Right cardiac atrium (tissue), 5 donors: ENCODE measurements at places on chromosomes 3 and 15.

DNA sequence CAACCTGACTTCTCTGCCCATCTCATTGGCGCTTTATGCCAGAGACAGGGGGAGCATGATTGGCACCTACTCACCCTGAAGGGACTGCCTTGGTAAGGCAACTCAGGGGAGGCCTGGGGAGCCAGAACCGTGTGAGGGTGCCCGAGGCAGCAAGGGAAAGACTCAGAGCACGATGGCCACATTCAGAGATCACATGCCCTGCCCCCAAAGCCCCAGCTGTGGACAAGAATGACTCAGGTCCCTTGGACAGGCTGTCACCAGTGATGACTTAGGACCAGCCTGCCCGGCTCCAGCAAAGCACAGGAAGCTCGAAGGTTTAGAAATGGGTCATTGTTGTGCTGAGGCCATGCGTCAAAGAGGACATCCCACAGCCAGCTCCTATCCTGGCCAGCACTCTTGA is 49.1 kb upstream of the LIMD1 start:
- DNase-seq, result peak; percentile 61

DNA sequence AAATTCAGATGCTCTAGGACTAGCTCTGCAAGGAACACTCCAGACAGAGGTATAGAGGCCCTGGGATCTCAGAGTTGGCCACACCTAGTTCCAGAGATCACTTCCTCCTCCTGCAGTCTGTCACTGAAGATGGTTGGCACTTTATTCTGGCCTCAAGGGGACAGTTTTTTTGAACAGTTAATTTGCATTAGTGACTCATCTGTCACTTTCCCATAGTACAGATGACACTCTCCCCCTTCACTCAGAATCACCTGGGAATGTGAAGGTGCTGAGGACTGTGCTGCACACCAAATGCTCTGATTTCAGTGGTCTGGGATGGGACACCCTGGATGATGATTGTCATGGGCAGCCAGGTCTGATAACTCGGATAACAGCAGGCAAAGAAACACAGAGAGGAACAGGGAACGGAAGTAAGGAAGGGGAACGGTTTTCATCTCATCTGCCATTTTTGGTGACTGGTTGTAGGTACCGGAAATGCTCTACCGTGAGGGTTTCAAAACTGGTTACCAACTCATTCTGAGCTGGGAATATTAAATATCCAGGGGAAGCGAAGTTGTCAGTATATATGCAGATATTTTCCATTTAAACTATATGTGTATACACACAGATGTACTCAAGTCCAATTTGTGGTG is 232.5 kb upstream of the ST8SIA2 start:
- no peak for DNase-seq

- no peak for DNase-seq
Observed at GRCh38 chr15:77753939-77754338, 121.2 kb upstream of the LINGO1 start.

DNA sequence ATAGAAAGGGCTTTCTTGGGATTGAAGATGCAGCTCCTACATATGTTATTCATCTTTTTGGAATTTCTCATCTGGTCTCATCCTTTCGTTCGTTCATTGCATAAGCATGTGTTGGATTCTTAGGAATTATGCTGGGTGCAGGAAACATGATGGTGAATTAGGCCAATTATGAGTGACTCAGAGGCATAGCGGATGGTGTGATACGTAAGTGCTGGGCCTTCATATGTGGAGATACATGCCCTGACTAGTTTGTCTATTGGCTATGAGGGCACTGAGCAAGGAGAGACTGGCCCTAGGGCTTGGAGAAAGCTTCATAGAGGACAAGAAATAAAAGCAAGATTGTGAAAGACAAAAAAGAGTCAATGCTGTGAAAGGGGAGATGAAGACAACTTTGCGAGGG is 235.1 kb downstream of the MYRIP start:
- DNase-seq, result no peak

DNA sequence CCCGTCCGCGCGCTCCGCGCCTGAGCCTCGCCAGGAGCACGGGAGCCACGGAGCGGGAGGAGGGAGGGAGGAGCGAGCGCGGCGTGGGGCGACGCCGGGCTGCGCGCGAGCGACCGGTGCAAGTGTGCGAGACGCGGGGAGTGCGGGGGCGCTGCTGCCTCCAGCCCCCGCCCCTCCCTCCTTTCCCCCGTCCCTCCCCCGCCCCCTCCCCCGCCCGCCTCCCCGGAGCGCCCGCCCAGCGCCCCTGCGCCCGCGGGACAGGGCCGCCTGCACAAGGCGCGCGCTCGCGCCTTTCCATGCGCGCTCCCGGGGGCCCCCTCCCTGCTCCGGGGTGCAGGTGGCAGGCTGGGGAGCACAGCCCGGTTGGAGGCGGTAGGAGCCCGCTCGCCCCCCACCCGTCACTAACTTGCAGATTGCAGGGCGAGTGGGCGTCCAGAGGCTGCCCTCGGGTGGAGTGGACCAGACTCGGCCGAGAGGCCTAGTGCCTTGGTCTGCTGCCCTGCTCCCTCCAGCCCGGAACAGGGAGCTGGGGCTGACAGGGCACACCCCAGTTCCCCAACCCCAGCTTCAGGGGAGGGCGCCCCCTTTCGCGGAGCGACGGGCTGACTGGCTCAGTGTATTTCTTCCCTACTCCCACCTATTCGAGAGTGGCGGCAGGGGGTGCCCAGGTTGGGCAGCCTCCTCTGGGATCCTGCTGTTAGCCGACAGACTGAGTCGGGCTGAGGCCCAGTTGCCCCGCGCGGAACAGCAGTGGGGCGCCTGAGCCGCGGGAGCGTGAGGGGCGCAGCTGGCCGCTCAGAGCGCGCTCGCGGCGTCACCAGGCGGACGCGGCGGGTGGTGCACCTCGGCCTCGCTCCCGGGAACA is at the start of gene WNT7A:
Gene WNT7A (minus strand): TSS at position 126 of the 865 bp plus-strand sequence. CDS start 255 bp downstream, outside the sequence.
- no peak for DNase-seq

- DNase-seq, result no peak
Observed at GRCh38 chr3:186044968-186045367, 63.9 kb downstream of the ETV5 start.

DNA sequence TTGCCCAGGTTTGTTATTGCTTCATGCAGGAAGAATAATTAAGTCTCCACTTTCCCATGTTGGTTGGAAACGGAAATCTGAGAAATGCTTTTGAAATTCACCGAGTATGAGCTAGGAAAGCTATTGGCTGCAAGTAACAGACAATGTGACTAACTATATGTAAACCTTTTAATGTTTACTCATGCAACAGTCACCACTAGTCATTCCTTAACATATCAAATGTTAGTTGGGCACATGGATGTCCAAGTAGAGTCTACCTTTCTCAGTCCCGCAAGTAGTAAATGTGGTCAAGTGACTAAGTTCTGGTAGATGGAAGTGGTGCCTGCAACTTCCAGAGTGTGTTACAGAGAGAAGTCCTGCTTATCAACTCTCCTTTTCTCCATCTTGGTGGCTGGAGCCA is 52.5 kb downstream of the KLF15 start:
- DNase-seq, result no peak

DNA sequence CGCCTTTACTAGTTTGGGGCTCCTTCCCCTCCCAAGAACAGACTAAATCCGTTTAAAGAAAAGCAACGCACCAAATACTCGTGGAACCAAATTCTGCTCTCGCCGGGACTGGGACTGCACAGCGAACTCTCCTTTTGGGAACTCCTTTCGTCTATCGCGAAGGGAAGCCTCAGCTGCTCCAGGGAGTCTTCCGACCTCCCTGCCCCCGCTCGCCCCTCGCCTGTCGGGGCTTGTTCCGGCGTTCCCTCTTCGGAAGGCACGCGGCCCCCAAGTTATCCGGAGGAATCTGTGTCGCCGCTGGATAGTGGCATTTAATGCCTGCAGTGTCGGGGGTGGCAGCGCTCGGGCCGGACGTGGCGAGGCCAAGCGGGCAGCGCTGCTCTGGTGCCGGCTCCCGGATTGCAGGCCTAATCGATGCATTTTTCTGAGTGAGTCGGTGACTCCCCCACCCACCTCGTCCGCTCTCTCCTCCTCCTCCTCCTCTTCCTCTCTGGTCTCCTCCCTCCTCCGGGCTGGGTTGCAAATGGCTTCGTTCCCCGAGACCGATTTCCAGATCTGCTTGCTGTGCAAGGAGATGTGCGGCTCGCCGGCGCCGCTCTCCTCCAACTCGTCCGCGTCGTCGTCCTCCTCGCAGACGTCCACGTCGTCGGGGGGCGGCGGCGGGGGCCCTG is at the start of gene TRIM71:
Gene TRIM71 (plus strand): TSS at position 440 of the 671 bp plus-strand sequence. CDS start 84 bp downstream, at position 524.
- DNase-seq, result no peak

GRCh38 chr3:176766862-176767261 is 430.4 kb downstream of the TBL1XR1 start:
- DNase-seq, result no peak

GRCh38 chr3:175748087-175748730 is 889.1 kb downstream of the NAALADL2 start:
- no peak for DNase-seq

- DNase-seq, result no peak
Observed at GRCh38 chr3:34013818-34014570, 215.6 kb downstream of the PDCD6IP start.

DNA sequence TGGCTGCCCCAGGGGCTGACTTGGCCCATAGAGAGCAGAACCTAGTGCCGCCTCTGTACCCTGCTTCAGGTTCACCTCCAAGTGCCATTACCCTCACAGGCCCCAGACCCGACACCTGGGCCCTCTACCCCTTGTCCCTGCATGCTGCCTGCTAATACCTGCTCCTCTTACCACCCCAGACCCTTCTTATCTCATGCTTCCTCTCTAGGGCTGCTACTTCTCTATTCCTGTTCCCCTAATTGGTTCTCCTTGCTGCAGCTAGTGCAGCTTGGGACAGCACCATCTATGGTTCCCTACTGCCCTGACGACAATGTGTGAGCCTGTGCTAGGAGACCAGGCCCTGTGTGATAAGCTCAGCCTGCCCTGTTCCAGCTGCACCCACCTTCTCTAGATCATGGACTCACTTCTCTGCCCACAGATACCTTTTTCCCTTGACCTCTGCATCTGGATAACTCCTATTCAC is 15.3 kb downstream of the HDAC11 start:
- DNase-seq, result no peak

DNA sequence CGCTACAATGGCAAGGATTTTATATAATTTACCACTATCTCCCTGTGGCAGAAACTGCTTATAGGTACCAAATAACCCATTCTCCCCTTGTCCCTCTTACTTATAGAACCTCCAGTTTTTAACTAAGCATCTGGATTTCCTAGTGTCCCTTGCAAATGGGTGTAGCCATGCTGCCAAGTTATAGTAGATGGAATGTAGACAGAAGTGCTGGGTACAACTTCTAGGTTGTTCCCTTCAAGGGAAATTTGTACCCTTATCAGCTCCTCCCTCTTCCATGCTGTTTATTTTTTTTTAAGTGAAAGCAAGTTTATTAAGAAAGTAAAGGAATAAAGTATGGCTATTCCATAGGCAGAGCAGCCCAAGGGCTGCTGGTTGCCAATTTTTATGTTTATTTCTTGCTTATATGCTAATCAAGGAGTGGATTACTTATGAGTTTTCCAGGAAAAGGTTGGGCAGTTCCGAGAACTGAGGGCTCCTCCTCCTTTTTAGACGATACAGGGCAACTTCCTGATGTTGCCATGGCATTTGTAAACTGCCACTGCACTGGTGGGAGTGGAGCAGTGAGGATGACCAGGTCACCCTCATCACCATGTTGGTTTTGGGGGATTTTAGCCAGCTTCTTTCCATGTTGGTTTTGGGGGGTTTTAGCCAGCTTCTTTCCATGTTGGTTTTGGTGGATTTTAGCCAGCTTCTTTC is 40.1 kb upstream of the TM4SF19 start:
- DNase-seq, result no peak

DNA sequence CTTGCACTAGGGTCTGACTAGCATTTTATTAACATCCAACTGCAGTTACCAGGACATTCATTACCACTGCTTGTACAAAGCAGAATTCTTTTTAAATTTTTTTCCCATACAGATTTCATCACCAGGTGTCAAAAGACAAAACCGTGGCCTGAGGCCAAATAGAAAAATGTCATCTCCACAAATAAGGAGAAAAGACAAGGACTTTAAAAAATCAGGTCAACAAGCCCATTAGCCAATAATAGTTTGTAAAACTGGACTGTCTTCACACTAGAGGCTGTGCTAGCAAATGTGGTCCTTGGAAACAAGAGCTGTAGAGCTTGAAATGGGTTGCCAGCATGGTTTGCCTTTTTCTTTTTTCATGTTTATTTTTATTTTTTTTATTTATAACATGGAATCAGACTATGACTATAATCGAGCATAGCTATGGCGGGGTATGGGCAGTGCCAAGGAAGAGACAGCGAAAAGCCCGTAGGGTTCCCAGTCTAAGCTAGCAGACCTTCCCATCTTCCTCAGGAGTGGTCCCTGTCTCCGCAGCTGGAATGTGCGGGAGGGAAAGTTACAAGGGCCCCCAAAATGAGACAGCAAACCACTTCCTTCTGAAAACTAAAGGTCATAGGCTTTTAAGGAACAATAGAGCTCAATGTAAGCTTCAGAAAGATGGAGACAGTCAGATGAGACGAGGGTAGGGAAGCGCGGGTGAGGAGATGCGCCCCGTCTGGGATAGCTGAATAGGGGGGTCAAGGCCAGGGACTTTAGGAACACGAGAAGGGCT is 1.5 kb downstream of the PTPN9 start:
- DNase-seq, result no peak

- no peak for DNase-seq
Observed at GRCh38 chr15:22831473-22831872, 7.0 kb upstream of the NIPA2 start.

- no peak for DNase-seq
Observed at GRCh38 chr3:171184372-171184771, 157.9 kb upstream of the SLC2A2 start.

- no peak for DNase-seq
Observed at GRCh38 chr3:64555351-64555750, 132.4 kb downstream of the ADAMTS9 start.

GRCh38 chr3:71478568-71478967 is 105.0 kb downstream of the FOXP1 start:
- DNase-seq, result no peak

- DNase-seq, result no peak
Observed at GRCh38 chr15:90760661-90761232, 43.6 kb downstream of the BLM start.

DNA sequence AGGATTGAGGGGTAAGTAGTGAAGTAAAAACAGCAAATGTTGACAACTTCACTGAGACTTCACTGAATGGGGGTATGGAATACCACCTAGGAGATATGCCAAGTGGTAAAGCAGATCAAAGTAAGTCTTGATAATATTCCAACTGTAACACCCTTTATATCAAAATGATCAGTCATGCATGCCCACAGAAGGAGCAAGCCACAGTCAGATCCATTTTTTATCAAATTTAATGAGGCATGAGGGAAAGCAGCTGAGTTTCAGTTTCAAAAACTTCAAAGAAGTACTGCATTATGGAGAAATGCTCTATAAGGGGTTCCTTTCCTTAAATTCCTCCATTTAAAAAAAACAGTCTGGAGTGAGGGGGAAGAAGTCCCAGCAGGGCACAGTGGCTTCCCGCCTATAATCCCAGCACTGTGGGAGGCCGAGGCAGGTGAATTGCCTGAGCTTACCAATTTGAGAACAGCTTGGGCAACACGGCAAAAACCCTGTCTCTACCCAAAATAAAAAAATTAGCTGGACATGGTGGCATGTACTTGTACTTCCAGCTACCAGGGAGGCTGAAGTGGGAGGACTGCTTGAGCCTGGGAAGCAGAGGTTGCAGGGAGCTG is 56.9 kb downstream of the TJP1 start:
- DNase-seq, result no peak

GRCh38 chr3:64224826-64225610 is at the start of gene PRICKLE2:
Gene PRICKLE2, minus strand, starts transcription at chr3:64225466. Its CDS starts 26,539 bp downstream, at chr3:64198927.
- peak; percentile 90 for DNase-seq

GRCh38 chr3:192821161-192821560 is 93.8 kb upstream of the FGF12 start:
- DNase-seq, result no peak
